ENCODE measurements at places on chromosomes 2 and 18.

DNA sequence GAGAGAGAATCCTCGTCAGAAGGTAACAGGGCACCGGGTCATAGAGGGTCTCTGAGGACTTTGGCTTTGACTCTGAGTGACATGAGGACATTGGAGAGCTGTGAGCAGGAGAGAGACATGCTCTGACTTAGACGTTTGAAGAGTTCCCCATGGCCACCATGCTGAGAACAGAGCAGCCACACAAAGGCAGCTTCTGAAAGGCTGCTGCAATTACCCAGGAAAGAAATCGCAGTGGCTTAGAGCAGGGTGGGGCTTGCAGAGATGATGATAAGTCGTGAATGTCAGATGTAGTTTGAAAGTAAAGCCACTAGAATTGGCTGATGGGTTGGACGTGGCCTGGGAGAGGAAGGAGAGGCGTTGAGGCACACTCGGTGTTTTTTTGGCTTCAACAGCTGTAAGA is 79.0 kb downstream of the ZCCHC2 start:
- peaks cover under 1% of the 10 kb centered on the region for H3K4me1 ChIP-seq
- no peak for DNase-seq
- H3K36me3 ChIP-seq: no peaks in the 10 kb centered on the region

DNA sequence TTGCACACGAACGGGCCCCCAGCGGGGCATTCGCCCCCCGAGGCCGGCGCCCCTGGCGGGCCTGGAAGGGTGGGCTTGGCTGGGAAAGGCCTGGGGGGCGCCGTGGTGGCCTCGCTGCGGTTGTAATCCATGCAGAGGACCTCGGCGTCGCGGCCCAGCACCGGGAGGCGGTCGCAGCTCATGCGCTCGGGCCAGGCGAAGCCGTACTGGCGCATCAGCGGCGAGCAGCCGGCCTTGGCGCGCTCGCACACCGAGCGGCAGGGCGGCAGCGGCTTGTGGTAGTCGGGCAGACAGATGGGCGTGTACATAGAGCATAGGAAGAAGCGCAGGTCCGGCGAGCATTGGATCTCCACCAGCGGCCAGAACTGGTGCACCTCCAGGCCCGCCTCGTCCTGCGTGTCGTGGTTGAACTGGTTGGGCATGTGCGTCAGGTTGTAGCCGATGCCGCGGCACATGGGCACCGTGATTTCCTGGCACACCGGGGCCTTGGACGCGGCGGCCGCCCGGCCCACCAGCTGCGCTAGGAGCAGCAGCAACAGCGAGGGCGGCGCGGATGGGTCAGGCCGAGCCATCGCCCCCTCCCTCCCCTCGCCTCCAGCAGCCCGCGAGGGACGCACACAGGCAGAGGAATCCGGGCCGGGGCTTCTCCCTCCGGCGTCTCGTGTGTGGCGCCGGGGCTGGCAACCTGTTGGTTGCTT is 1.4 kb downstream of the FZD5 start:
- peak overlapping the region; percentile 93 for H3K27ac ChIP-seq
- H3K4me3 ChIP-seq: peak overlapping the region; percentile 86
- no peaks in the 10 kb centered on the region for H3K36me3 ChIP-seq
- peak; percentile 57 for DNase-seq
- peaks cover 9% of the 10 kb centered on the region for H3K4me1 ChIP-seq

DNA sequence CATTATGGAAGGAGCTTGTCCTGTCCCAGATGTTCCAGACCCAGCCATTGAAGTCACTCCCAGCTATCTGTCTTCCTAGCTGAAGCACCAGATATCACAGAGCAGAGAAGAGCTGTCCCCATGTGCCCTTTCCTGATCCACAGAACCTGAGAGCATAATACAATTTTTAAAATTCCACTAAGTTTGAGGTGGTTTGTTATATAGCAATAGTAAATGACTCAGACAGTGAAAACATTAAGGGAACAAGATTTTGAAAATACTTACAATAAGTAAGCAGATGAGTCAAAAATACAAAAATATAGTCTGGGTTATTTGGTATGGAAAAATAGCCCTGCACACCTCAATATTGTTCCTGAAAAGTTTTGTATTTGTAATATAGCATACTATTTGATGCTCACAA is 85.8 kb upstream of the GLS start:
- no peak for DNase-seq
- no peaks in the 10 kb centered on the region for H3K27me3 ChIP-seq
- no peak overlapping the region for H3K27ac ChIP-seq
- H3K4me3 ChIP-seq: no peak overlapping the region
- H3K36me3 ChIP-seq: no peaks in the 10 kb centered on the region

GRCh38 chr2:203242518-203242917 is 3.7 kb downstream of the CYP20A1 start:
- no peaks in the 10 kb centered on the region for H3K36me3 ChIP-seq
- H3K27me3 ChIP-seq: no peaks in the 10 kb centered on the region
- H3K4me1 ChIP-seq: peaks cover 3% of the 10 kb centered on the region

GRCh38 chr2:88627055-88627855 is at the start of gene EIF2AK3:
EIF2AK3 (minus strand) TSS chr2:88627464; CDS start chr2:88627274, 190 bp downstream.
- peak within 1 kb of the TSS; percentile 95 for H3K27ac ChIP-seq
- H3K27me3 ChIP-seq: no peaks in the 10 kb centered on the region
- H3K36me3 ChIP-seq: no peaks in the 10 kb centered on the region
- H3K4me1 ChIP-seq: no peaks in the 10 kb centered on the region
- peak; percentile 99 for DNase-seq

DNA sequence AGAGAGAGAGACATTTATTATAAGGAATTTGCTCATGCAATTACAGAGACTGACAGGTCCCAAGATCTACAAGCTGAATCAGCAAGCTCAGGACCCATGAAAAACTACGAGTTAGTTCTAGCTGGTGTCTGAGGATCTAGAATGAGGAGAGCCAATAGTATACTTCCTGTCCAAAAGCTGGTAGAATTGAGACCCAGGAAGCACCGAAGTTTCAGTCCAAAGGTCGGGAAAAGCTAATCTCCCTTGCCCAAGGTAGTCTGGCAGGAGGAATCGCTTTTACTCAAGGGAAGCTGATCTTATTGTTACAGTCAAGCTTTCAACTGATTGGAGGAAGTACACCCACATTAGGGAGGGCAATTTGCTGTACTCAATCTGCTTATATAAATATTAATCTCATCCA is 389.6 kb downstream of the ADCYAP1 start:
- H3K4me1 ChIP-seq: no peaks in the 10 kb centered on the region
- DNase-seq: no peak
- no peaks in the 10 kb centered on the region for H3K36me3 ChIP-seq
- H3K27ac ChIP-seq: no peak overlapping the region
- no peaks in the 10 kb centered on the region for H3K27me3 ChIP-seq
- no peak overlapping the region for H3K4me3 ChIP-seq

- H3K4me3 ChIP-seq: no peak overlapping the region
- H3K27me3 ChIP-seq: no peaks in the 10 kb centered on the region
- H3K27ac ChIP-seq: no peak overlapping the region
- no peak for DNase-seq
Measured at GRCh38 chr2:37555457-37555856, 116.0 kb downstream of the CDC42EP3 start.

DNA sequence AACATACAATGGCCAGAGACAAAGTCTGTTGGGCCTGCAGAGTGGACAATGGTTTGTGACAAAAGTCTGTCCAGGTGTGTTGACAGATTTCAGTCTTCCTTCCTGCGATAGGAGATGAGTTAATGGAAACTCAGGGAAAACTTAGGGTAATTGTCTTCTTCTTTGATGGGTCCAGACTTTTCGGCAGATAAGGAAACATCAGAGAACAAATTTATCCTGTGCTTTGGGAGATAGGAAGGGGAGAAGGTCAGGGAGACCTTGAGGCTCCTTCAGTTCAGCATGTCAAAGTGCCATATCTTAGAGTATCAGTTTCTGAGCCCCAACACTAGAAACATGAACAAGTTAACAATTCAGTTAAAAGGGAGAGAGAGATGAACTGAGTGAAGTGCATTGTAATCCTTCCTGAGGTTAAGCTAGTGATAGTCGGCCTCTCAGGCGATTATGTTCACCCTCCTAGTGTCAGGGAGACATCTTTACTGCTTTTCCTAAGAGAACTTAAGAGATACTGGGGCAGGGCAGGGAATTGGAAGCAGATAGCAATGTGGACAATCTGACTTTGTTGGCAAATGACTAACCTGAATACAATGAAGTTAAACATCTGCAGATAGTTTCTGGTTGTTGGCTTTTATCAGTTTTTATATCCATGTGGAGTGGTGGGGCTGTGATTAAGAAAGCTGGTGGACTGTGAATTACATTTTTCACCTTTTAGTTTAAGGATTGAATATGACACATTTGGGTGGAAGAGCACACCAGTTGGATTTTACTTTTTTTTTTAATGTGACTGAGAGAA is 248.8 kb upstream of the FN1 start:
- DNase-seq: no peak
- H3K4me1 ChIP-seq: no peaks in the 10 kb centered on the region
- no peaks in the 10 kb centered on the region for H3K36me3 ChIP-seq
- H3K4me3 ChIP-seq: no peak overlapping the region

- no peak overlapping the region for H3K27ac ChIP-seq
- no peaks in the 10 kb centered on the region for H3K27me3 ChIP-seq
- H3K36me3 ChIP-seq: no peaks in the 10 kb centered on the region
- no peaks in the 10 kb centered on the region for H3K4me1 ChIP-seq
Measured at GRCh38 chr2:231515603-231516002, 14.6 kb downstream of the NMUR1 start.

DNA sequence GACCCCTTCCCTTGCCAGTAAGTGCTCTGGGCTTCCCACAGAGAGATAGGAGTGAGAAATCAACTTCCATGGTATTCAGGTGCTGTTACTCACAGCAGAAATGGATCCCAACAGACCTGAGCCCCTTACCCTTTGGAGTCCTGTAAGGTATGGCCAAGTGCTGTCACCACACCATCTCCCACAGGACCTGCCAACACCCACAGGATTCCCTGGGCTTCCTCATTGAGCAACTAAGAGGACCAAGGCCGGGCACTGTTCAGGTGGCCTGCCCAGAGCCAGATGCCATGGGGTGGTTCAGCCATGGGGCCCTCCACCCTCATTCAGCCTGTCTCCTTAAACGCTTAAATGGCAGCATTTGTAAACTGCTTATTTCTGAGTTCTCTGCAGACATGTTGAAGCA is 166.2 kb downstream of the TRIM43 start:
- no peak overlapping the region for H3K4me3 ChIP-seq
- no peak overlapping the region for H3K27ac ChIP-seq
- DNase-seq: no peak
- no peaks in the 10 kb centered on the region for H3K27me3 ChIP-seq
- H3K4me1 ChIP-seq: no peaks in the 10 kb centered on the region

DNA sequence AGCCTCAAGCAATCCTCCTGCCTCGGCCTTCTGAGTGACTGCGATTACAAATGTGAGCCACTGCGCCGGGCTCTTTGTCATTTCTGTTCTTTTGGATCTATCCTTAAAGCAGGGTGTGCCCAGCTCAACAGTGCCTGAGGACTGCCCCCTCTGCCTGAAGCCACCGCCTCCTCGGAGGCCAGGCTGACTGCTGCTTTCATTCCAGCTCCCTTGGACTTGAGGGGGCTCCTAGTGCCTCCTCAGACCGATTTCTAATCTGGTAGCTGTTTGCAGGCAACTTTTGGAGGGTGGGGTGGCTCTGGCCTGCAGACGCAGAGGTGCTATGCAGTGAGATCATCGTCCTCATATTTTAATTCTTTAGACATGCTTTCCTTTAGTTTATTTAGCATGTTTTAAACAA is 35.9 kb upstream of the KLF11 start:
- H3K27me3 ChIP-seq: no peaks in the 10 kb centered on the region
- no peaks in the 10 kb centered on the region for H3K36me3 ChIP-seq
- H3K27ac ChIP-seq: no peak overlapping the region
- H3K4me3 ChIP-seq: no peak overlapping the region
- DNase-seq: no peak
- no peaks in the 10 kb centered on the region for H3K4me1 ChIP-seq

DNA sequence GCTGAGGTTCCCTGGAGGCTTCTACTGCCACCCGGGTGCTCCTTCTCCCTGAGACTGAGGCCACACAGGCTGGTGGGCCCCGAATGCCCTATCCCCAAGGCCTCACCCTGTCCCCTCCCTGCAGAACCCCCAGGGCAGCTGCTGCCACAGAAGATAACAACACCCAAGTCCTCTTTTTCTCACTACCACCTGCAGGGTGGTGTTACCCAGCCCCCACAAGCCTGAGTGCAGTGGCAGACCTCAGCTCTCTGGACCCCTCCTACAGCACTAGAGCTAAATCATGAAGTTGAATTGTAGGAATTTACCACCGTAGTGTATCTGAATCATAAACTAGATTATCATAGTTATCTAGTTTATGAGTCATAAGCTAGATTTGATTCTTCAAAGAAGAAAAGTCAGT is 7.3 kb upstream of the CENPA start:
- no peak overlapping the region for H3K4me3 ChIP-seq
- H3K36me3 ChIP-seq: no peaks in the 10 kb centered on the region
- no peak overlapping the region for H3K27ac ChIP-seq
- no peak for DNase-seq

DNA sequence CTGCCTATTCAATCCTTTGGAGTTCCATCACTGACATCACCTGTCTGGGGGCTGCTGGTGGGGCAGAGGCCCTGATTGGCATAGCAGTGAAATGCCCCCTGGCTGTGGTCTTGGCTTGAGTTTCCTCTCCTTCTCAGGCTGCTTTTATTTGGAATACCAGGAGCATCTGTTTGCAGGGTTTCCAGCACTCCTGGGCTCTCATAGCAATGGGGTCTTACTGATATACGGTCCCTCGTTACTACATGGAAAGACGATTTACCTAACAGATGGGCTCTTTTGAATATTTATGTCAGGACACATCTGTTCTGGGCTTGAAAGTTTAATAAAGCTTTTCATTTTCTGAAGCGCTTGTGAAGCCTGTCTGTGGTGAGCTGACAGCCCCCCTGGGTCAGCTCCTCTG is 230.3 kb downstream of the SLC4A3 start:
- H3K36me3 ChIP-seq: no peaks in the 10 kb centered on the region
- H3K27me3 ChIP-seq: no peaks in the 10 kb centered on the region
- H3K4me1 ChIP-seq: no peaks in the 10 kb centered on the region

DNA sequence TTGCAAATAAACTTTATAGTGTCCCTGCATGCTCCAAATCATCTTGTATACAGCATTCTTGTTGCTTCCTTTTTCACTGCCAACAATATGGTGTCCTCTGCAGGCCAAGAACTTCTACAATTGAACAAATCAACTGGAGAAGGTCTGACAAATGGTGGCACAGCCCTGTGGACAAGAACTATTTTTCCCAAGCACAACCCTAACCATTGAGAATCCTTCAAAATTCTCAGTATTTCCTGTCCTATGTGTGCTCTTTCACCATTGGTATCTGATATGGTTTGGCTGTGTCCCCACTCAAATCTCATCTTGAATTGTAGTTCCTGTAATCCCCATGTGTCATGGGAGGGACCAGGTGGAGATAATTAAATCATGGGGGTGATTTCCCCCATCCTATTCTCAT is 865.1 kb upstream of the ACVR2A start:
- no peak overlapping the region for H3K27ac ChIP-seq
- H3K27me3 ChIP-seq: no peaks in the 10 kb centered on the region
- no peak overlapping the region for H3K4me3 ChIP-seq
- H3K36me3 ChIP-seq: no peaks in the 10 kb centered on the region
- no peak for DNase-seq

- DNase-seq: no peak
- no peaks in the 10 kb centered on the region for H3K36me3 ChIP-seq
- no peak overlapping the region for H3K4me3 ChIP-seq
- H3K4me1 ChIP-seq: no peaks in the 10 kb centered on the region
- no peak overlapping the region for H3K27ac ChIP-seq
Measured at GRCh38 chr2:166373951-166374350, 1.8 kb downstream of the SCN9A start.
